Vagina (tissue), 2 donors: ENCODE measurements at places on chromosomes 5 and 9.

DNA sequence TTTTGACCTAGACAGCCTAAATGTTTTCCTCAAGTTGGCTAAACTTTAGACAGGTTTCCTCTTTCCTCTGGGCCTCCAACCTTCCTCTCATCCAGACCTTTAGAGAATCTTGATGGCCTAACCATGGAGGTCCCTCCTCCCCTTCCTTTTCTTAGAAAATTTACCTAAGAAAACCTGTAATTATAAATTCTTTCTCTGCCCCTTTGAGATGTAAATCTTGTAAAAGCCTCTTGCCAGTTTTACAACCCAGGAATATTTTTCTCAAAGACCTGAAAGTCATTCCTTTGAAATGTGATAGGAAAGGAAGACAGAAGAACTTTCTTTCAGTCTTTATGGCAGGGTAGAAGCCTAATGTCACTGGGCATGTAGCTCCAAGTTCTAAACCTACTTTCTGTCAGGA, 1752.6 kb upstream of the C9orf72 start:
- DNase-seq = no peak

GRCh38 chr5:132829742-132830435, 558 bp downstream of the SHROOM1 start:
- no peak for DNase-seq

GRCh38 chr5:167684251-167684650, 607.2 kb upstream of the WWC1 start:
- DNase-seq = no peak

GRCh38 chr9:8799615-8800014, 1000.0 kb upstream of the DMAC1 start:
- DNase-seq = no peak

GRCh38 chr5:33300209-33300742, 140.5 kb upstream of the TARS1 start:
- no peak for DNase-seq

DNA sequence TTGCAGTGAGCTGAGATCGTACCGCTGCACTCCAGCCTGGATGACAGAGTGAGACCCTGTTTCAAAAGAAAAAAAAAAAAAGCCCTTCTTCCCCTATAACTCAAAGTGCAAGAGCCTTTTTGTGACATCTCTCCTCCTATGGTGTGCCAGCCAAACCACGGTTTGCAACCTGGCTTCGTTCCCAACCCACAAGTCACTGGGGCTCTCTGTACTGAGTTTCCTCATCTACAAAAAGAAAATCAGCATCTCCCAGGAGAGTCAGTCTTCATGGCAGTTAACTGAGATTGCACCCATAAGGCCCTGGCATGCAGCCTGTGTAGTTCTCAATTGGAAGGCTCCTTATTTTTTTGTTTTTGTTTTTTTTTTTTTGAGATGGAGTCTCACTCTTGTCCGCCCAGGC, 14.8 kb downstream of the ODF2 start:
- no peak for DNase-seq

GRCh38 chr9:111386386-111386785, 56.4 kb upstream of the OR2K2 start:
- DNase-seq = no peak

DNA sequence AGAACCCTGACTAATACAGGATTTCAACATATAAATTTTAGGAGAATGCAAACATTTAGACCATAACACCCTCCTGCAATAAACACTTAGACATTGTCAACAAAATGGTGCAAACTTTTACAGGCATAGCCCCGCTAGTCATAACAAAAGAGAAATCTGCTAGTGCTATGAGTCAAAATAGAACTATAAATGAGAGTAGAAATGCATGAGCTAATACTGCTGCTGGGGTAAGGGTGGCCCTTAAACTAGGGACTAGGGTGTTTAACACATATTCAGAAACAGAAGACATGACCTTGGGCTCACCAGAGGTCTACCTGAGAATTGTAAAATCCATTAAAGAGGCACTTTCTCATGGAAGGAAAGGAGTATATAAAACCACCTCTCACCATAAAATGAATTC, 131.6 kb downstream of the TLR4 start:
- no peak for DNase-seq

- no peak for DNase-seq
These were observed 117.1 kb downstream of the NREP start for GRCh38 chr5:111639912-111640311.

- no peak for DNase-seq
These were observed 21.0 kb downstream of the SKIC3 start for GRCh38 chr5:95533761-95534160.

DNA sequence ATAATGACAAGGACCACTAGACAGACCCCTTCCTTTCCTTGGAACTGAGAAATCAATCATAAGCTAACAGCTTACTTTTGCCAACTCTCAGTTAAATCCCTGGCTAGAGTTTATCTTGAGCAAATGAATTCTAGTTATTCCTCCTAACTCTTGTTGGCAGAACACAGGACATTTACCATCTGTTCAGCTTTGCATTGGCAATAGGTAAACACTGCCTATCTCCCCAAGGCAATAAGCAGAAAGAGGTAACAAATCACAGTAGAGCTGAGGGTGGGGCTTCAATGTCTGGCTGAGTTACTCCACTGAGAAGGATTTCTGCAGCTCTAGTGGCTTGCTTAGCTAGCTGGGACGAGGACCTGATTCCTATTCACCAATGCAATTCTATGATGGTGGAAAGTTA, 503.3 kb upstream of the GRIA1 start:
- DNase-seq = no peak

GRCh38 chr5:58071566-58071965, 388.3 kb downstream of the PLK2 start:
- DNase-seq = no peak

GRCh38 chr9:20352591-20352990, 269.7 kb downstream of the MLLT3 start:
- no peak for DNase-seq

DNA sequence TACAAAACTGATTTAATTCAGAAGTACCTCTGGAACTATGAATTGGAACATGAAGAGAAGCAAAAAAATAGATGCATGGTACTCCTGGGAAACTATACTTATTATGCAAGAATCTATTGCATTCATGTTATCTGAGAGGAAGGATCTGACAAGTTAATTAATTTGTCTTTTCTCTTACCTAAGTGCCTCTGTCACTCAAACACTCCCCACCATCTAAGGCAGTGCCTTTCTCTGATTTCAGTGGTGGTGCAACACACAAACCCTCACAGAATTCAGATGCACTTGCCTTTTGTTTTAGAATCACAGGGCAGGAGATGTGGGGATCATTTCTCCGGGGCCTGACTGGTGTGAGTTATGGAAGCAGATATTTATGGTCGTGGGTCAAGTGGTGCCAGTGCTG, 52.5 kb upstream of the C9orf72 start:
- no peak for DNase-seq

GRCh38 chr5:160488394-160489325, 67.0 kb downstream of the PTTG1 start:
- DNase-seq = no peak

DNA sequence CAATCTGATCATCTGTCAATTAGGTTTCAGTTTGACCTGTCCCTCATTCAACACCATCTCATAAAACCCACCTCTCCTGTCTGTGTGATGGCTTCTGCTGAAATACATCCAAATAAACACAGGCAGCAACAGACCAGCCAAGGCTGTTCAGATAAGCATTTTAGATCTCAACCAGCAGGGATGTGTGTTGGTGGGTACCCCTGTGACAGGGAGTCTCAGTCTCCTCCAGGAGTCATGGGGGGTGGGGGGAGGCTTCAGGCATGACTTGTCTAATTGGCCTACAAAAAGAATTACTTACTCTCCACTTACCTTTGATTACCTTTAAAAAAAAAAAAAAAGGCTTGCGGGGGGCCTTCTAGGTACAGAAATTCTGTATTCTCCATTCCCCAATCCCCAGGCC, 65.9 kb downstream of the ROR2 start:
- no peak for DNase-seq
